ENCODE measurements at places on chromosomes 3 and 15.

GRCh38 chr15:66875588-66876420, 173.8 kb downstream of the SMAD6 start:
- no peak for DNase-seq

GRCh38 chr3:2774481-2775249, 335.5 kb downstream of the IL5RA start:
- DNase-seq = no peak

DNA sequence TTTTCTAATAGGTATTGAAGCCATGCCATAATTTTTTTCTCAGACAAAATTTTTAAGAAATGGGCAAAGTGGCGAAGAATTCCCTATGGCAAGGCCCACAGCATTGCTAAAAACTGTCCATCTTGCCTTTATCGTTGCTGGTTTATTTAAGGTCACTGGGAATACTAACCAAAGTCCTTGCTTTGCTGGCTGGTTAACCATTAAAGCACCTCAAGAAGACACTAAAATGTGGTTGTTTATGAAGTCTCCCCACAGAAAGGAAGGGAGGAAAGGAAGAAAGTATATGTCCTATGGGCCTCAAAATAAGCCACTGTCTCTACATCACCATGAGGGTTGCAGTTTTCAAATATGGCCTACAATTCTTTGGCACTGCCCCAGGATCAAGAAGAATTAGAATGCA, 13.2 kb downstream of the SH3BP5 start:
- DNase-seq = no peak

DNA sequence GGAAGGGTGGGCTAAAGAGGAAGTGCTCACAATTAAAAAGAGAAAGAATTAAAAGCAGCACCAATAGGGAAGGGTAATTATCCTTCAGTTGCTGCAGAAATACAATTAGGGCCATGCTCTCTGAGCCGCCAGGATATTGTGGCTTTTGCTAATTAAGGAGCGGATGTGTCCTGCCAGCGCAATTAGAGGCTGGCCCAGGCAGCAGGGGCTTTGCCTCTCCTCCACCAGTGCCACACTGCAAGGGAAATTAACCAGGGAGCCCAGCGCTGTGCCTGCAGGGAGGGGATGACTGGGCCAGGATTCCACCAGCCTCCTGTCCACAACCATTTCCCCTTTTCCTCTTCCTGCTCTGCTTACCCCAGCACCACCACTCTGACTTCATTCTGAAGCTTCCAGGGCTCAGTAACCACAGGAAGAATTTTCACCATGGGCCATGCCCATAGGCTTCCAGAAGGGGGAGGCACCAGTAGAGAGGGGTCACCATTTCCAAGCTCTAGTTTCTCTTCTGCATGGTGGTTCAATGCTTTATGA, 10.4 kb upstream of the AEN start:
- no peak for DNase-seq

DNA sequence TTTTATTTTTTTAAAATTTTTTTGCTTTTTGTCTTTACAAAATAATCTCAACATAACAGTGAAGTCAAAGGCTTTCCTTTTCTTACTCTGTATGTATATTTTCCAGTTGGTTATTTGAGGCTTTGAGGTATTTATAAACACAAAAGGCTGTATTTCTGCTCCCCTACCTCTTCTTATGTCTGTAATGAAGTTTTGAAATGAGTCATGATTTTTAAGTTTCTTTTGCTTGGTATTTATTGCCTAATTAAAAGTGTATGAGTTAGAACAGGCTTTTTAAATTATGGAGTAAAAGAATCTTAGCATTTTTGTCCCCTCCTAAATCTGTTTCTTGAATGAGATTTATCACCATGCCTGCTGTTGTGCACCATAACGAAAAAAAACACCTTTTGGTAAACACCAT, 66.0 kb downstream of the DCUN1D1 start:
- no peak for DNase-seq

DNA sequence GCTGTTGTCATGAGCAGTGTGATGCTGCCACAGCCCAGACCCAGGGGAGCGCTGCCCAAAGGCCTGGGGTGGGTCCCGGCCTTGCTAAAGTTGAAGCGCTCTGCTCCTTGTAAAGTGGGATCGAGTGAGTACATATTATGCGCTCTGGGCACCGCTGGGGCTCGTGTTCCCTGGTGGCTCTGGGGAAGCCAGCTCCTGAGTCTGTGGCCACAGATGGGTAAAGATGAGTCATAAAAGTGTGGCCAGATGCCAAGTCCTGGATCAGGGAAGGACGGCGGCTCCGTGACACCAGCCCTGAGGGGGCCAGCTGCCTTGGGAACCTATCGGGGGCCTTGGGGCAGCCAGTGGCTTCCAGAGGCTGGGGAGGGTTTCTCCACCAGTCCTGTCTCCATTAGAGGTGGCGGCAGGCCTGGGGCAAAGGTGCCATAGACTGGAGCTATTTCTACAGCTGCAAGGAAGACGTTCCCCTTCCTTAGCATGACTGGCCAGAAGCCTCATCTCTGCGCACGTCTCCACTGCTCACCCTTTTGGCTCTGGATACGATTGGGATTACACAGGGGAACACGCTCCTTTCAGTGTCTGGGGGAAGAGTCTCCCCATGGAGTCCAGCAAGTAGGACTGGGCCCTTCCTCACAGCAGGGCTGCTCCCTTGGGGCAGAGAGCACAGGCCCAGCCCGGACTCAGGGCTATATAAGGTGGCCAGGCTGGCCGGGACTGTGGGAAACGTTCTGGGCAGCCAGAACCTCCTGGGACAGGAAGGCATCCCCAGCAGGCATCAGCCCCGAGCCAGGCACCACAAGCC, 1.2 kb upstream of the ITIH4 start:
- DNase-seq = peak; percentile 27

DNA sequence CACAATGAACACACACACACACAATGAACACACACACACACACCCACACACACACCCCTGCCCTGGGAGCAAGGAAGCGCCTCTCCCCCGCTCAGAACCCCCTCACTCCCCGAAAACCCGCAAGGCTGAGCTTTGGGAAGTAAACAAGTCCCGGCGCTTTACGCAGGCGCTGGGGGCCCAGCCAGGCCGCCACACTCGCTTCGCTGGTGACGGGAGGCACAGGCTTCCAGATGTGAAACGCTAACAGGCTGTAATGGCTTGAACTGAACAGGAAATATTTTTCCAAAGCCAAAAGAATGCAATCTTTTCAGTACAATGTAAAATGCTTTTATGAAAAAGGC, 122.7 kb upstream of the IGF1R start:
- no peak for DNase-seq

- no peak for DNase-seq
These were observed 37.0 kb upstream of the LMCD1 start for GRCh38 chr3:8464668-8465067.

DNA sequence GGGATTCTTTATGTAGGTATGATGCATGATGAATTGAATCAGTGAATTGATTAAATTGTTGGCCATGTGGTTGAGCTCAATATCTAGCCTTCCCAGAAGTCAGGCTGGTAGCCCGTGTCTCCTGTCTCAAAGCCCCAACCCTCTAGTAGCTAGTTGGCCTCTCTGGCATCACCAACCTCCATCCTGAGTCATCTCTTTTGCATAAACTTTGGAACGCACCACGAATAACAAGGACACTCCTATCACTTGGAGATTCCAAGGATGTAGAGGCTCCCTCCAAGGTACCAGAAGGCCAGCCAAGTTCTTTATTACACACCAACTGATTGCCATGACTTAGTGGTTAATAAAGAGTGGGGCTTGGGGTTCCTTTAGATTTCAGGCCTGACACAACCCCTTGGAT, 148.4 kb downstream of the APBA2 start:
- DNase-seq = no peak

GRCh38 chr3:79467721-79468120, 300.1 kb downstream of the ROBO1 start:
- DNase-seq = no peak

- DNase-seq = no peak
These were observed 30.6 kb upstream of the RASA2 start for GRCh38 chr3:141456301-141456625.

DNA sequence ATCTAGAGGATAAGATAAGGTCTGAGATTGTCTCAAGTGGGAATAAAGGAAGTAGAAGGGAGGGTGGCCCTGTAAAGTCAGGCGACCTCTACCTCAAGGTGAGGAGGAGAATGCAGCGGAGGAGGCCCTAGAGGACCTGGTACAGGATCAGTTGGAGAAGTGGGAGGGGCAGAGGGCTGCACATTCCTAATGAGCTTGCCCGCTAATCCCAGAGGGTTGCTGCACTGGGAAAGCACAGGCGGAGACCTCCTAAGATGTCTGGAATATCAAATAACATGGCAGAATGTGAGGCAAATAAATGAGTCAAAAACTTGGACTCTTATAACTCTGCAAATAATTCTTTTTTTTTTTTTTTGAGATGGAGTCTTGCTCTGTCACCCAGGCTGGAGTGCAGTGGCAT, 30.2 kb upstream of the VPS8 start:
- no peak for DNase-seq

DNA sequence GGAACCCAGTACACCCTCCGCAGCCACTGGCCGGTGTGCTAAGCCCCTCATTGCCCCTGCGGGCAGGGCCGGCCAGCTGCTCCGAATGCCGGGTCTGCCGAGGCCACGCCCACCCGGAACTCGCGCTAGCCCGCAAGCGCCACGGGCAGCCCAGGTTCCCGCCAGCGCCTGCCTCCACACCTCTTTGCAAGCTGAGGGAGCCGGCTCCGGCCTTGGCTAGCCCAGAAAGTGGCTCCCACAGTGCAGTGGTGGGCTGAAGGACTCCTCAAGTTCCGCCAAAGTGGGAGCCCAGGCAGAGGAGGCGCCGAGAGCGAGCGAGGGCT, 81.4 kb upstream of the BCHE start:
- no peak for DNase-seq

DNA sequence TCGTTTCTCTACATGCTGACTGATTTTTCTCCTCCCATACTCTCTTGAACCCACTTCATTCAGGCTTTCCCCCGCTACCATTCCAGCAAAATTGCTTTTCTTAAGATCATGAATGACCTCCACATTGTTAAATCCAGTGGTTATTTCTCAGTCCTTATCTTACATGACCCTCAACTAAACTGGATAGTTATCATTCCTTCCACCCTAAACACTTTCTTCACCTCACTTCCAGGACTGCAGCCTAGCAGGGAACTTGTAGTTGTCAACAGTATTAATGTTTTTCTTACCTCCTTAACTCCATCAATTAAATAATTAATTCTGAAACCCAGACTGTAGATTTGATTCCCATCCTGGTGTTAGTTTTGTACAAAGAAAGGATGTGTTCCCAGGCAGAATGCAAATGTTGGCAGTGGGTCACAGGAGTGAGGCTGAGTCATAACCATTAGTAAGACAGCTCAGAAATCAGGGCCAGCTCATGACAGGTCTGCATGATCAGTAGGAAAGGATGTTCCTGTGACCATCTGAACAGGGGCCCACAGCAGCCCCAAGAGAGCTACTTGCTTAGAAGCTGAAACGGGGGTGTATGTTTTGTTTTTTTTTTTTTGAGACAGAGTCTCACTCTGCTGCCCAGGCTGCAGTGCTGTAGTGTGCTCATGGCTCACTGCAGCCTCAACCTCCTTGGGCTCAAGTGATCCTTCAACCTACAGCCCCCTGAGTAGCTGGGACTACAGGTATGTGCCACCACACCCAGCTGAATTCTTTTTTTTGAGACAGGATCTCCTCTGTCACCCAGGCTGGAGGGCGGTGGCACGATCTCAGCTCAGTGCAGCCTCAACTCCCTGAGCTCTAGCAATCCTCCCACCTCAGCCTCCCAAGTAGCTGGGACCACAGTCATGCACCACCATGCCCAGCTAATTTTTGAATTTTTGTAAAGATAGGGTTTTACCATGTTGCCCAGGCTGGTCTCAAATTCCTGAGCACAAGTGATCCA, 9.1 kb downstream of the BCL2L10 start:
- DNase-seq = peak; percentile 66

GRCh38 chr3:43328653-43329052, 42.3 kb downstream of the SNRK start:
- no peak for DNase-seq

DNA sequence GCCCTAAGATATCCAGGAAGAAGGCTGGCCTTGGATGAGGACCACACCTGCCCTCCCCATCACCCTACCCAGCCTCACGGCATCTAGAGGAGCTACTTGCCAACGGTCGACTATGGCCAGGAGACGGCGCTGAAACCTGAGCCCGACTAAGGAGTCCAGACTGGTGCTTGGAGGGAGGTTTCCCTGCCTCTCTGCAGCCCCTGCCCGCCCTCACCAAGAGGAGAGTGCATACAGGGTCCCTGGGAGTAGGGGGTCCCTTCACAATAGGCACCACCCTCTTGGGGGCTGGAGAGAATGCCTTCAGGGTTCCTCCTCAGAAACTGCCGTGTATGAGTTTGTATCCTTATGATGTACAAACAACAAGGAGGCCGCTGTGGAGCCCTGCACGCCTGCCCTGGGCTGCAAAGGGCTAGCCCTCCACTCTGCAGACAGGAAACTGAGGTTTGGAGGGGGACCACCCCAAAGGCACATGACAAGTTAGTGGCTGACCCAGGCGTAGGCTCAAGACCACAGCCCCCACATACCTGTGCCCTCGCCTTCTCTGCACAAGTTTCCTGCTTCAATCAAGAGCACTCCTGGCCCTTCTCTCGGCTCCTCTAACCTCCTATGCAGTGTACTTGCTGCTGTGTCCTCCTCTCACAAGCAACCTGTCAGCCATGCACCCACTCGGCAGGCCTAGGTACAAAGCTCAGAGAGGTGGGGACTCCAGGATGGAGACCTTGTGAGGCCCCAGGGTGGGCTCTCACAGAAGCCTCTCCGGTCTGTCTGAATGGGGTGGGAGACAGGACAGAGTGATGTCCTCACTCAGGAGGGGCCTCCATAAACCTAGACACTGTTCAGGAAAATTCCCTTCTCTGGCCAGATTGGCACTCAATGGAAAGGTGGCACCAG, 7.4 kb downstream of the KLF15 start:
- no peak for DNase-seq

DNA sequence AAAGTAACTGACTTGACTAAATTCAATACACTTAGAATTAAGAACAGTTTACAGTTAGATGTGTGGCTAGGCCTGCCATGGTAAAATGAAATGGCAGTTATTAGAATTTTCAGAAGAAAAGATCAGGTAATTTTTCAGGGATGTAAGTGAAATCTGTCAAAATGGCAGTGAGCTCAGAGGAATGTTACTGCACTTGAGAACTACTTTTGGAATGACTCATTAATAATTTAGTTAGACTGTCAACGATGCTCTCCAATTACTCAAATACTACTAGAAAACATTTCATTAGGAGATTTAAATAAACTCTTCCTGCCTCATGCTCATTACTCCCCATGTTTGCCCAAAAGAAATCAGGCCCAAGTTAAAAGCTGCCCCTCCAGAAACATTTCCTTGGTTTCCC, 84.4 kb downstream of the RFTN1 start:
- no peak for DNase-seq

DNA sequence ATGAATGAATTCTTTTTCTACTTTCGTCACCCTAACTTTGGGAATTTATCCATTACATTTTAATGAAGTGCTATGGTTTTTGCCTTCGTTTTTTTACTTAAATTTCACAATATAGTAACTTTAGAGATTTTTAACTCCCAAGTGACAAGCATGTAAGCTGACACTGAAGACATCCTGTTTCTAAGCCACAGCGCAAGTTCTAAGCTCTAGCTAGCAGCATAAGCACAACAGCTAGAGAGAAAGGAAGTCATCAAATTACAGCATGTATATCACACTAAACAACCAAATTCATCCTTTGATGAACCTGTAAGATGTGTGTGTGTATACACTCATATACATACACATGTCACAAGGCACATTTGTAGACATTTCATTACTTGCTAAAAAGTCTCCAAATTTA, 119.3 kb downstream of the P3H2 start:
- no peak for DNase-seq

GRCh38 chr3:83482402-83483070, 1476.3 kb upstream of the CADM2 start:
- no peak for DNase-seq

GRCh38 chr3:171192176-171192854, 165.8 kb upstream of the SLC2A2 start:
- no peak for DNase-seq

GRCh38 chr15:44775953-44776352, 39.6 kb downstream of the TRIM69 start:
- no peak for DNase-seq

Measured in omental fat pad (tissue), 4 donors.